Stimulated activated naive CD4-positive, alpha-beta T cell treated with Interleukin-2 at 50 U/mL for 16 hours (primary cell): ENCODE measurements at places on chromosomes 4 and X.

- no peak for DNase-seq
Measured at GRCh38 chr4:108930186-108930585, 167.3 kb upstream of the ETNPPL start.

DNA sequence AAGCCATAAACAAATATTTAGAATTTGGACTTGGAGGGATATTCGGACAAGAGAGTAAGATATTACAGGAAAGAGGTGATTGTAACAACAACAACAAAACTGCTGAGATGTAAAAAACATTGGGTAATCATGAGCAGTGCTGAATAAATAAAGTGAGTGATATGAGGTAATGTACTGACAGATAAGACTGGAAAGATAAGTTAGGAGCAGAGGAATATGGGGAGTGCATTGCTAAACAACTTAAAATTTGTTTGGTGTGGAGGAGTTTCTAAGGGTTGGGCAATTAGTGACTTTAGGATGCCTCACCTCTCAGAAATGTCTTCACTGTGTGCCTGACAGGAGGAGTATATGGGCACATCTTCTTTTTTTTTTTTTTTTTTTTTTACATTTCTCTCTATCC, 637.8 kb upstream of the GRIA3 start:
- DNase-seq, result no peak

DNA sequence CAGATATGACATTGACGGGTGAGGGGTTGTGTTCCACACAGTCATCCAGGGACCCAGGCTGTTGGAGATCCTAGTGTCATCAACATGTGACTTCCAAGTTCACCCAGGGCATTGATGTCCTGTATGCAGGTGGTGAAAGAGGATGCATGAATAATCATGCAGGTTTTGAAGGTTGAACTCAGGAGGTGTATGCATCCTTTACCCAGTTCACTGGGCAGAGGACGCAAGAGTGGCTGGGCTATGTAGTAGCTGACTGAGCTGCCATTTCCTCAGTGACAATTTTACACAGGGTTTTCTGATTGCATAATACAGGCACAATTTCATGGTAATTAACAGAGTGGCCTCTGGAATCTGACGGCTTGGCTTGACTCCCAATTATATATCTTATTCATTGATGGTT, 323.0 kb downstream of the HS3ST1 start:
- no peak for DNase-seq

DNA sequence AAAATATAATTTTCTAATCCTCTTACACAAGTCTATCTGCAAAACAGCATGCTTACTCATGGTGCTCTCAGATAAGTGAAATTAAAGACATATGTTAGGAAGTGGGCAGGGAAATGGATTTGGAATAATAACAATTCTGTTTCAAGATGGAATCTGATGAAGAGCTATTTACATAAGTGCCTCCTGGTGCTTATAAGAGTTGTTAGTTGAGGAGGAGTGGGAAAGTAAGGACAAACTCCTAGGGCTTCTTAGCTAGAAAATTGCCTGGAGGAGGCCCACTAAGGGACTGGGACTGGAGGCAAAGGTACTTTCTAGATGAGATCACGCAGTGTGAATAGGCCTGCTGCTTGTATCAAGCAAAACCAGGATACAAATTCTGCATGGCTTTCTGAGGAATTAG, 939.8 kb downstream of the GLUD2 start:
- no peak for DNase-seq

GRCh38 chr4:118112117-118113046, 78.1 kb downstream of the NDST3 start:
- DNase-seq, result no peak

- no peak for DNase-seq
Measured at GRCh38 chr4:304969-305680, at the start of gene ZNF732. Gene ZNF732 (minus strand): TSS chr4:305474. CDS start chr4:305310, 164 bp downstream.

GRCh38 chr4:119138046-119138445, 2.4 kb downstream of the MYOZ2 start:
- DNase-seq, result no peak

DNA sequence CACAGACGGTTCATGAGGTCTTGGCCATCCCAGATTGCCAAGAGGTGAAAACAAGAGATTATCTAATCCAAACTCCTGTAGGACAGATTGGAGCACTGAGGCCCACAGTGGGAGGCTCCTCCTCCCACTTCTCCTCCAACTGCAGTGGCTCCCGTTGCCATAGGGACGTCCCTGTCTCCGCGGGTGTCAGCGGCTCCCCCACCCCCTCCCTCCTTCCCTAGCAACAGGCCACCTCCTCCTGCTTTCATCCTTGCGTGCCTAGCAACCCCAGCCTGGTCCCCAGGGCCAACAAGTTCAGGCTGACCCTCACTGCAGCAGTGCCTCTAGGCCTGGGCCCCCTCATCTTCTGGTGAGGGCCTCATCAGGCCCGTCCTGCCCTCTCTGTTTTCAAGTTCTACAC, 6.8 kb upstream of the IQSEC2 start:
- no peak for DNase-seq

DNA sequence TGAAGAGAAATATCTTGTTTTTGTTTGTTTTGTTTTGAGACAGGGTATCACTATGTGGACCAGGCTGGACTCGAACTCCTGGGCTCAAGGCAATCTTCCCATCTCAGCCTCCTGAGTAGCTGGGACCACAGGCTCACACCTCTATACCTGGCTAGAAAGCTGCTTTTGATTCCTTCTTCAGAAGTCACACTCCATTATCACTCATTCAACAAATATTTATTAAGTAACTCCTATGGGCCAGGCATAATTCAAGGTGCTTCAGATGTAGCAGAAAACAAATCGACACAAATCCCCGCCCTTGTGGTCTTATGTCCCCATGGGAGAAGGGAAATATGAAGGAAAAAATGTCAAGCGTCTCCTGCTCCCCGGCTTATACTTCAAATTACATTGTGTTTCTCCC, 72.6 kb upstream of the DHX15 start:
- no peak for DNase-seq

- DNase-seq, result no peak
Measured at GRCh38 chr4:1746919-1747602, 25.7 kb downstream of the TACC3 start.

GRCh38 chr4:112031712-112032328, 113.4 kb upstream of the FAM241A start:
- no peak for DNase-seq

GRCh38 chr4:59818656-59819055, 1381.5 kb upstream of the ADGRL3 start:
- no peak for DNase-seq

DNA sequence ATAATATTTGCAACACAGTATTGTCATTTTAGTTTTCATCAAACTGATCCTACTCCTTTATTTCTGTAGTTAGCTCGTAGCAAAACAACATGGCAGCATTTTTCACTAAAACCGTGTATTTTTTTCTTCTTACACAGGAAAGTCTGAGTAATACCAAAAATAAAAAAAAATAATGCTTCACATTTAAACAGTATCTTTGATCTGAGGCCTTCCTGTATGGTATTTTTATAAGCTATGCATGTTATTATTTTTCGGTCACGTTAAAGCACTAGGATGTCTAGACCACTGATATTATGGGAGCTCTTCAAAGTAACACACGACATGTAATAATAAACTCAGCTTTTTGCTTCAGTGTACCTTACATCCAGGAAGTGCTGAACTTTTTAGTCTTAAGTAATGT, 94.1 kb upstream of the SRD5A3 start:
- DNase-seq, result no peak

- DNase-seq, result no peak
Measured at GRCh38 chr4:170464614-170465197, 374.9 kb upstream of the AADAT start.

DNA sequence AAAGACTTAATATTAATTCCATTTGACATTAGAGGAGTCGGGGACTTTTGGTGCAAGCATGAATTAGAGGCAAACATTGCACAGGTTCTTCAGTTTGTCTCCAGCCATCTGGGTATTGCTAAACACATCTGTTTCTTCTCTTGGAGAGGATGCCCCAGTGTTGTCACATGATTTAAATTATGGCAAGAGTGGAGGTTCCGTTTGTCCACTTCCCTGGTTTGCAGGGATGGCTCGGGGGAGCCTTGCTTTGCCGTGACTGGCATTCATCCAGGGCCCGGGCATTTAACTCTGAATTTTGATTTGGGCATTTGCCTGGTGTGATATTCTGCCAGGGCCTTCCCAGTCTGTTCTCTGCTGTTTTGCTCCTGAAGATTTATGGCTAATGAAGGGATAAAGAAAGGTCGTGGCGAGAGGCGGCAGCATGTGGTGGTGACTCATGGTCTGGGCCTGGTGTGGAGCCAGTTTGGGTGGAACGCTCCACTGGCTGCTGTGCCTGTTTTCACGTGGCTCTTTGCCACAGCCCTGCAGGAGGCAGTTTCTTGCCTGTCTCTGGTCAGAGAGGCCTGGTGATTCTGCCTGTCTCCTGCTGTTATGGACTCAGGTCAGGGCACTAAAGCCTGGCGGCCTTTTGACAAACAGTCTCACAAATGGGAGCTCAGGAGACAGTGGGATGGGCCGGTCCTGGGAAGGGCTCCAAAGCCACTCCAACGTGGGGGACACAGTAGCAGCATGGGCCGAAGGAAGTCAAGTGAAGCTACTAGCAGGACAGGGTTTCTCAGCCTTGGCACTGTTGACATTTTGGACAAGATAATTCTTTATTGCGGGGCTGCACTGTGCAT, 99.4 kb upstream of the PGRMC2 start:
- no peak for DNase-seq

GRCh38 chrX:107025545-107025944, 25.5 kb upstream of the MORC4 start:
- no peak for DNase-seq

GRCh38 chrX:134847133-134847532, 143.7 kb upstream of the SMIM10 start:
- no peak for DNase-seq

DNA sequence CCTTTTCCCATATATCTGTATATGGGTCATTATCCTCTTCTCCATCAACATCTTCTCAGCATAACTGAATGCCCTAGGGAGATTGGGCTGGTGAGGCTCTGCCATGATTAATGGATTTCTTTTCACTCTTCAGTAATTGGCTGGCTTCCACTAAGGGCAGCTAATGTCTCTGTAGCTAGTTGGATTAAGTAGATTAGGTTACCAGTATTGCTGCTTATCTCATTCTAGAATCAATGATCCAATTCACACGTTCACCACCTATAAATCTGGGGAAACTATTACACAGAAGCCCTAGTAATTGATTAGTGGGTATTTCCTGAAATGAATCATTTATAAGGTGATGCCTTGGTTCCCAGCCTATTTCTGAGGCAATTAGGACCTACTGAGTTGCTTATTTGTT, 94.8 kb downstream of the KDR start:
- DNase-seq, result no peak

GRCh38 chr4:163703251-163703650, 208.8 kb downstream of the TMA16 start:
- DNase-seq, result no peak

GRCh38 chr4:53479736-53480525, 102.5 kb downstream of the FIP1L1 start:
- no peak for DNase-seq

- no peak for DNase-seq
Measured at GRCh38 chr4:174281901-174282300, 1.6 kb downstream of the FBXO8 start.

DNA sequence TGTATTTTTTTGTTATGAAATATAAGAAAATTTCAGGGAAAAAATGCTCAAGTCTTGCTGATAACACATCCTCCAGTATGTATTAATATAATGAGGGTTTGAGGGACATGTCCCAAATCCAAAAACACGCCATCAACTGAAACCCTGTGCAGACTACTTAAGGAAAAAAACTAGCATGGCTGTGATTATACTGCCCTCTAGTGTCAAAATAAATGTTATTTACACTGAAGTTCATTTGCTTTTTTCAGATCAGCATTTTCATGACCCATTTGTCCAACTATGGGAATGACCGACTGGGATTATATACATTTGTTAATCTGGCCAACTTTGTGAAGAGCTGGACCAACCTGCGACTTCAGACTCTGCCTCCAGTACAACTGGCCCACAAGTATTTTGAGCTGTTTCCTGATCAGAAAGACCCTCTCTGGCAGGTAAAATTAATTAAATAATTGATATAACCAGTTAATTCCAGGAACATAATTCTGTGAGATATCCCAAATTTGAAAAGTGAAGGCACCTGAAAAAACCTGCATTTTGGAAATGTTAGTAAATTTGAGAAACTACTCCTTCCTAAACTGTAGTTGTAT, 128.5 kb downstream of the PRSS12 start:
- DNase-seq, result no peak

- no peak for DNase-seq
Measured at GRCh38 chr4:127857641-127858040, 23.1 kb upstream of the PLK4 start.

DNA sequence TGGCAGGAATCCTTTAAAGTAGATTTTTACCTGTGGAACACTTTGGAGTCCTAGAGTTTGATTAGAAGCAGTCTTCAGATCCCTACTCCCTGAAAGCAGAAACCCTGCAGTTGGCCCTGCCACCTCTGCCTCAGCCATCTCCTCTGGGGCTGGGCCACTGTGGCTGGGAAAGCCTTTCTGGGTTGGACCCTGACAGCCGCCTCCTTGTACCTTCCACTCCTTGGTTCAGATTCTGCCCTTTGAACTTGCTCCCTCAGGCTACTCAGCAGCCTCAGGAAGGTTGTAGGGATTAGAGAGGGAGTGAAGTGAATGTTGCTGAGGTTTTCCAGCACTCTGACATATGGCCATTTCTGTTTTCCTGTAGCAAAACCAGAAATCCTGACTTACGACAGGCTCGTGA, 65.5 kb downstream of the KIT start:
- DNase-seq, result no peak

GRCh38 chr4:144362366-144362765, 221.8 kb upstream of the GYPA start:
- no peak for DNase-seq

DNA sequence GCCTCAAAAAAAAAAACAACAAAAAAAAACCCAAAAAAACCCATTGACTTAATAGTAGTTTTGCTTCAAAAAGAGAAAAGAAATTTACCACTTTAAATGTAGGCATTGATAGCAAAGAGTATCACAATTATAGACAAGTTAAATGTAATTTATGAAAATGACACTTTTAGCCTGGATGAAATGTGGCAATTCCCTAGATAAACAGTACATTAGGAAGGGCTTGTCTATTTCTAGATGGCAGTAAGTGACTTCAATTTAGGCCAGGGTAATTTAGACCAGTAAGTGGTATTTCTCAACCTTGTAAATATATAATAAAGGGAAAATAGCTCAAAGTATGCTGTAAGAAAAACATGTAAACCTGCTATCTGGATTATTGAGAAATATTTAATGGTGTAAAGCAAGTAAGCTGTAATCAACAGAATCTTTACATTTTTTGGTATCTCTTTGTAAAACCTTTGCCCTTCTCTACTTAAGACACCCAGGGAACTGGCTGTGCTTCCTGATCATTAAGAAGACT, 103.7 kb upstream of the RAPGEF2 start:
- DNase-seq, result no peak

GRCh38 chrX:68844581-68844980, 15.8 kb downstream of the EFNB1 start:
- DNase-seq, result no peak

- no peak for DNase-seq
Measured at GRCh38 chr4:6788123-6788522, 5.6 kb downstream of the KIAA0232 start.

- no peak for DNase-seq
Measured at GRCh38 chrX:110022599-110023448, 19.9 kb downstream of the TMEM164 start.
